ENCODE measurements at places on chromosomes 1 and 21. TPM values are rescaled to one million over a fixed set of nuclear protein-coding genes. Genes with fewer than 3 reads are reported as not detected.

- no peak for DNase-seq
Observed at GRCh38 chr1:203547771-203548421, 53.9 kb downstream of the OPTC start.

- DNase-seq, result no peak
Observed at GRCh38 chr1:70915258-70916033, 132.2 kb downstream of the PTGER3 start.

DNA sequence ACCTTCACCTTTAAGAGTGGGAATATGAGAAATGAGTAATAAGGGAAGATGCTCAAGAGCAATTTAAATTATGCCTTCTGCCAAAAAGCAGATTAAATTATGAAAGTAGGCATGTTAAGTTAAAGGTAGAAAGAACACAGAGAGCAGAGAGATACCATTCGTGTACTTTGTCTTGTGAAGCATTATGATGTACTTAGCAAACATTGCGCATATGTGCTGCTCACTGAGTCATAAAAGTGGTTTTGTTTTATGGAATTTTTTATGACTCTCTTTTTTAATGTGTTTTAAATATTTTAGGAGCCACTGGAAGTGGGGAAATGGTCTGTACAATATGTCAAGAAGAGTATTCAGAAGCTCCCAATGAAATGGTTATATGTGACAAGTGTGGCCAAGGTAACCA, 35.3 kb downstream of the MTF2 start:
- DNase-seq, result no peak

DNA sequence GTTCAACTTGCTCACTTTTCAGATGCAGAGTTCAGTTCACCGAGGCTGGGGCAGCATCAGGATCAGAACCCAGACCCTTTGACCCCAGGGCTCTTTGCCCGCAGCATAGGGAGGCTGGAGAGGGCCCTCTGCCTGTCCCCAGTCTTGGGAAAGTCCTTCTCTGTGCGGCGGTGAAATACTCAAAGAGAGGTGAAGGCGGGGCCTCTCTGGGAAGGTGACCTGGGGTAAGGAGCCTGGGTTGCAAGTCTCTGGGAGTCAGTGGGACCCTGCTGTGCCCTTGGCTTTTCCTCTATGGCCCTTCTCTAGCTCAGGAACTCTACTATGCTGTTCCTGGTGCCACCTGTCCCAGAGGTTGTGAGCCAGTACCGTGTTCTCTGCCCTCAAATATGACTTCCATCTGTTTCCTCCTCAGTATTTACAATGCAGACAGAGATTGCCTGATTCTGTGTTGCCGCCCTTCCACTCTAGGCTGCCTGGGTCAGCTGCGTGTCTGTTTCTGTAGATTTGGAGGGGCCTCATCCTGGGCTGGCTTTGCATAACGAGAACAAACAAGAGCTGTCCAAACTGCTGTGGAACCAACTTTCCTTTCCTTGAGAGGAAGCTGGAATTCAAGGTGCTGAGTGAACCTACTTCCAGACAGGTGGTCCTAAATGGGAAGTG, 18.7 kb upstream of the ZBTB21 start:
- no peak for DNase-seq

DNA sequence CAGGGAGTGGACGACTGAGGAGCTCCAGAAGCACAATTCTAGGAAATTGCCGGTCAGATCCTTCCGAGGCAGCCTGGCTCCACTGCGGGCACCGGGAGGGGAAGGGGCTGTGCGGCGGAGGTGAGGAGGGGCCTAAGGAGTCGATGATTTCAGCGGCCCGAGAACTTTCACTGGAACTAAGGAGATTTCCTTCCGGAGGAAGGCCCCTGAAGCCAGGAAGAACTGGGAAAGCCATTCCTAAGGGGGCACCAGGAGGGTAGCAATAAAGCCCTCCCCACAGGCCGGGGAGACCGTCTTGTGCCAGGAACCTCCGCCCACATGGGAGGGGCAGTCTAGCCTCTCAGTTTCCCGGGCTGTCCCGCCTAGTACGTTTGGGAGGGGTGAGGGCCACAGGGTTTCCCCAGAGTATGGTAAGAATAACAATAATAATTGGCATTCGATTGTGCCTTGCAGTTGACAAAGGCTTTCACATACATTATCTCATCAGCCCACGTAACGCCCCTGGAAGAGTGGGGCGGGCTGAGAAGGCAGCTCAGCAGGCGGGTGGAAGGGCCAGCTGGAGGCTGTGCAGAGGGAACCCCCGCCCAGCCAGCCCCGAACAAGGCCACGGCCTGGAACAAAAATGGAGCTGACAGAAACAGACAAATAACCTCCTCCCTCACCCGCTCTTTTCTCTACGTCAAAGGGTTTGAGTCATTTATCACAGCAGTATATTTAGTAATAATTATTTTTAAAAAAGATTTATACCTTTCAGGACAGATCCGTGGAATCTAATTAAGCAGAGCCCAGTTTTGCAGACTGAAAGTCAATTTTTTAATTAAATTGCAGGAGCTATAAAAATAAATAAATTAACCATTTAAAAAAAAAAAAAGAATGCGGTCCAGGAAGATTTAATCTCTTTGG, 19.8 kb downstream of the NPR1 start:
- peak; percentile 30 for DNase-seq

- no peak for DNase-seq
Observed at GRCh38 chr21:38944903-38945302, 139.2 kb downstream of the ETS2 start.

DNA sequence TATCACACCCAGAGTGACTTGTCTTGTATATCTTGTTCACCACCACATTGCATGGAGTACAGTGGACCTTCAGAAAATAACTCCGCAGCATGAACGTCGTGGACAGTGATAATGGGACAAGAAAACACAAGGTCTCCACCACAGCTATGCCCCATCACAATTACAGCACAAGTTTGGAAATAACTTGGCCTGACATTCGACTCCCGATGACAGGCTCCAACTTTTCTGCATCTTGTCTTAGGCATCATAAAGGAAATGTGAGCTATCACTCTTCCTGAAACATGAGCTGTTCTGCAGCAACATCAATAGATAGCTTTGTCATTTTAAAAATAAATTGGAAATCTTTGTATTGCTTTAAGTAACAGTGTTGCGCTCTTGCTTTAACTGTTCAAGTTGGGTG, 2.9 kb downstream of the RRP1B start:
- no peak for DNase-seq

AQP10 gene
- 0.32 TPM for total RNA-seq

DNA sequence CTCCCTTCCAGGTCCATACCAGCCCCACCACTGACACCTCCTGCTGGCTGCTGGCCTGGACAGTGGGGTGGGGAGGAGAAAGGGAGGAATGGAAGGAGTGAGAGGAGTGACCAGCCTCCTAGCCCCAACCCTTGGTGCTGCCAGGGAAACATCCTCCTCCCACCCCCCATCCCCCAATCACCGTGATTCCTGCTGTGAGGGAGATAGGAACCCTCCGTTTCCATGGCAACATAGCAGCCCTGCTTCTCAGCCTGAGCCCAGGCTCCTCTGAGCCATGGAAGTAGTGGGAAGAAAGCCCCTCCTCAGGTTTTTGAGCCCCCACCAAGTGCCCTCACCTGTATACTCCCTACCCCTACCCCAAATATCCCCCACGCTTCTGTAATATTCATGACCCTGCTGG, 44.4 kb upstream of the SCMH1 start:
- no peak for DNase-seq

PPIAL4G gene
- 0.09 TPM for total RNA-seq

- DNase-seq, result no peak
Observed at GRCh38 chr1:57262472-57262871, 161.4 kb downstream of the DAB1 start.

ZSCAN20 gene
- 9.4 TPM for total RNA-seq

TNFSF4 gene
- 1.5 TPM for total RNA-seq

- no peak for DNase-seq
Observed at GRCh38 chr1:233319272-233319671, 8.3 kb upstream of the MAP3K21 start.

DNA sequence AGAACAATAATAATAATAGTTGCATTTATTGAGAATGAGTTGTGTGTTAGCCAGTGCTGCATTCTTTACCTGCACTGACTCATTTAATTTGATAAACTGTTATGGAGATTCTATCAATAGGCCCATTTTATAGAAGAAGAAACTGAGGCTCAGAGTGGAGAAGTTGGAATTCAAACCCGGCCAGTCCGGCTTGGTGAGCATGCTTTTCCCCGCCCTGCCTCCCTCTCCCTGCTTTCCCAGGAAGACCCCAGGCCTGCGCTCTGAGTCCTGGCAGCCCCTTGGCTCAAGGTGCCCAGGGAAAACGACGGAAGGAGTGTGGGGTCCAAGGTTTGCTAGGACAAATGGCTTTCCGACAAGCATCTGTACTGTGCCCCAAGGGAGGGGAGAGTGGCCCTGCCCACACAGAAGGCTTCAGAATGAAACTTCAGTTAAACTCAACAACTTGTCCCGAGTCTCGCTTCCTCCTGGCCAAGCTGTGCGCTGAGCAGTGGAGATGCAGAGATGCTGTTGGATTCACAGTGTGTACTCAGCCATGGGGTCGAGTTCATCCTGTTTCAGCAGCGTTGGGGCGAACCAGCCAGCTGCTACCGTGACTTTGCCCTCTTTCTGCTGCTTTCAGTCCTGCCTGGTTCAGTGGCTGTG, 23.3 kb upstream of the PADI6 start:
- DNase-seq, result no peak

All from mucosa of gallbladder (tissue), 1 donor.